ENCODE measurements at places on chromosomes 4 and X.
A peak's percentile ranks its signal among the peaks of the same experiment; 100 is the strongest.

DNA sequence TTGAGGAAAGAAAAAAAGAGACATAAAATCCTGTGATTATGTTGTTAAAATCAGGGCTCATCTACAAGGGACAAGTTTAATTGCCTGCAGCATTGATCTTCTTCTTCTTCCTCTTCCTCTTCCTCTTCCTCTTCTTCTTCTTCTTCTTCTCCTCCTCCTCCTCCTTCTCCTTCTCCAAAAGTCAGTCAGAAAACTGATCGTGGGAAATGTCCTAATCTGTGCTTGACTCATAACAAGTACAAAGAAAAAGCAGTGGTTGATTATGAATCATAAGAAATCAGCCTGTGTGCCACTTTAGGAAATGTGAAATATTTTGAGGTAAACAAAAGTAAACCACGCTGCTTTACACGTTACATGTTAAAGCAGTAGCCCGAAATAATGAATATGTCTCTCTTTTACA is 2.7 kb upstream of the ATP10D start:
- no peak for DNase-seq

GRCh38 chr4:104693601-104694201 is 199.0 kb upstream of the CXXC4 start:
- no peak for DNase-seq

DNA sequence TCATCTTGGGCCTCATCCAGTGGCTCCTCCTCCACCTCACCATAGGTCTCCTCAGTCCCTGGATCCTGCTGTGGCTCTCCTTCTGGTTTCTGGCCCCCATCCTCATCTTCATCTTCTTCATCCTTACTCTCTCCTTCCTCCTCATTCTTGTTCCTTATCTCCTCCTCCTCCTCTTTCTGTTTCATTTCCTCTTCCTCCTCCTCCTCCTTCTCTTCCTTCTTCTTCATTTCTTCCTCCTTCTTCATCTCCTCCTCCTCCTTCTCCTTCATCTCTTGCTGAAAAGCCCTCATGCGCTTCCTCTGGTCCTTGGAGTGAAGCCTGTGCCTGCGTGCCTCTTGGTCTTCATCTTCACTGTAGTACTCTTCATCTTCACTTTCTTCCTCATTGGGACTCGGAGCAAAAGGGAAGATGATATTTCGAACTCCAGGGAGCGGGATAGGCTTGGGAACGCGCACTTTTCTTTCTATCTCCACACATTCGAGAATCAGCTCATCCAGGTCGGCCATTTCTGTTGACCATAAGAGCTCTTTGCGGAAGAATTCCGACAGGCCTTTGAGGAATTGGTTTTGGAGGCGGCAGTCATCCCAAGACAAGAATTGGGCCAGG is 1.5 kb downstream of the RTL5 start:
- DNase-seq: no peak

DNA sequence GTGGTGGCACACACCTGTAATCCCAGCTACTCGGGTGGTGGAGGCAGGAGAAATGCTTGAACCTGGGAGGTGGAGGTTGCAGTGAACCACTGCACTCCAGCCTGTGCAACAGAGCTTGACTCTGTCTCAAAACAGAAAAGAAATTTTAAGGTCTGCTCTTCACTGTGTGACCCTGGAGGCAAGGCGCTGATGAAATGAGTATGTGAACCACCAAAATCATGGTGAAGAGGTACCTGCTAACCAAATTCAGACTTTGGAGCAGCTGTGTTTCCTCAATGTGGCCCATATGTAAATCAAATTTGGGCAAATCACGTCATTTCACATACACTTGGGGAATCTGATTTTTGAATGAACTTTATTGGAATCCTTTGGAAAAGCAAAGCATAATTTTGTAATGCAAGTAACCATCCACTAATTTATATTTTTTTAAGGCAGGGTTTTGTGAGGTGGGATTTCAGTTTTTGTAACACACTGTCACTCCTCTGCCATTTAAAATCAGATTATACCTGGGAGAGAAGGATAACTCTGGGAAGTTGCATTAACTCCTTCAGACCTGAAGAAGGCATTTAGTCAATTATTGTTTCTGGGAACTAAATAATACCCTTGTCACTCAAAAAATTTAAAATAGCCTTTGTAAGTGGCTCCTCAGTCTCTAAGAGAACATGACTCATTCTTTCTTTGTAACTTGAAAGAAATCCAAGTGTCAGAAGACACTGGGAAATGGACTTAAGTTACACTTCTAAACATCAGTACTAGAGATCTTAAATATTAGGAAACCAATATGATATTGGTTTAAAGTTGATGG is 24.0 kb downstream of the DOCK11 start:
- peak; percentile 11 for DNase-seq

- no peak for DNase-seq
Measured at GRCh38 chr4:185734214-185734613, 77.8 kb downstream of the SORBS2 start.

GRCh38 chr4:107631560-107631959 is 88.5 kb downstream of the PAPSS1 start:
- DNase-seq: no peak

DNA sequence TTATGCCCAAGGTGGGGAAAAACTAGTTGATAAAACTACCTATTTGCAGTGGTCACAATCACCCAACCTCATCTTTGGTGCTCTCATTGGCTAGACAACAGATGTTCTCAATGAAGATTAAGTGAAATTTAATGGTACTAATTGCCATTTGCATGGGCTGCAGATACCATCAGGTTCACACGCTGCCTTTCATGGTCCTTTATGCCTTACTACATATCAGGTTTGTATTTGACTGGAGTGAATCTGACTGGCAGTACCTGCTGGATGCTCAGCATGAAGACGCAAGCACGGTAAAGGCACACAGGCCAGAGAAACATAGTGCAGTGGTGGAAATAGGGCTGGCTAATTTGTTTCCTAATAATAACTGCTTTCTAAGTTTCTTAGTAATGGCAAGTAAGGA is 48.3 kb downstream of the DCX start:
- no peak for DNase-seq

DNA sequence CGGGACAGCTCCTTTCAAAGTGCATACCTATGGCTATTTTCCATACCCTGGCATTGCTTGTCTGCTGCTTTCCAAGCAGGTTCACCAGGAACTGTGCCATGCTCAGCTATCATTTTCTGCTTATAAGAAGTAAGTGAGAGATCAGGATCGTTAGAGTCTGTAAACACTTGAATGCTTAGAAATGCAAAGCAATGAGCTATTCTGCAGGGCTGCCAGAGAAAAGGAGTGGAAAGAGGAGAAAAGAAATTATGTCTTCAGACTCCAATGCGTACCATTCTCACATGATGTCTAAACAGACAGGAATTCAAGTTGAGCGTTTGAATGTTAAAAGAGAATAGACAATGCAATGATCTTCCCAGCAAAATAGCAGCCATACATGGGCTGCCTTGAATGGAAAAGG is 245.5 kb upstream of the SLC7A11 start:
- no peak for DNase-seq
